ENCODE measurements at places on chromosomes 5 and 9.

DNA sequence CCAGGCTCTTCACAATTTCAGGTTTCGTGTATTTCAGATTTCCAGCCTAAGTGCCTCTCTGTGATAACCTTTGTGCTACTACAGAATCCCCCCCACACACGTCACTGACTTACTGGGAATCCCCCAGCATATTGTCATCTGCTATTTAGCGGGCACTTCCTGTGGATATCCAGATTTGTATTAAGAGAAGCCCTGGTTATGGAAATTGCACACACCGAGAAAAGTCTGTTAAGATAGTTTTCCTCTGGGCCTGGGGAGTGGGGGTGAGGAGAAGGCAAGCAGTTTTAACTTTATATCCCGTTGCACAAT, 269.9 kb downstream of the MED10 start:
- DNase-seq = no peak

DNA sequence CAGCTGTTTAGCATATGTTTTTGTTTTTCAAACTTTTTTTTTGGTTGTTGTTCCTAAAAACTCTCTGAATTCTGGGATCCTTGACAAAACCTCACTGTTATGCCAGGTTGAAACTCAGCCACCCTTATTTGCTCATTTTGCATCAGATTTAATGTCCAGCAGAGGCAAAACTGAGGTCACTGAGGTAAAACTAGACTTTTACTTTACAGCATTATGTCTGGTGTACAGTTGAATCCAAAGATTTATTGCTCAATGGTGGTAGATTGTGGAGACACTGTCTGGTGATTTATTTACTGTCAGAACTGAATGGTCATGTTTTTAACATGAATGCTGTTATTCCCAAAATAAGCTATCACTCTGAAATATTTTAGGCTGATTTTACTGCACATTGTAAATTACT, 87.9 kb downstream of the FBXL7 start:
- DNase-seq = no peak

DNA sequence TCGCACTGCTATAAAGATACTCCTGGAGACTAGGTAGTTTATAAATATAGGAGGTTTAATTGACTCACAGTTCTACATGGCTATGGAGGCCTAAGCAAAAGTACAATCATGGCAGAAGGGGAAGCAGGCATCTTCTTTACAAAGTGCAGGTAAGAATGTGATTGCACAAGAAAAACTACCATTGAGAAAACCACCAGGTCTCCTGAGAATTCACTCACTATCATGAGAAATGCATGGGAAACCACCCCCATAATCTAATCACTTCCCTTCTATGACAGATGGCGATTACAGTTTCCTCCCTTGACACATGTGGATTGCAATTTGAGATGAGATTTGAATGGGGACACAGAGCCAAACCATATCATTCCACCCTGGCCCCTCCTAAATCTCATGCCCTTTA, 121.2 kb upstream of the ST8SIA4 start:
- no peak for DNase-seq

- no peak for DNase-seq
Measured at GRCh38 chr5:120538149-120538548, 74.0 kb downstream of the PRR16 start.

GRCh38 chr9:12719431-12719830, 26.2 kb downstream of the TYRP1 start:
- no peak for DNase-seq

DNA sequence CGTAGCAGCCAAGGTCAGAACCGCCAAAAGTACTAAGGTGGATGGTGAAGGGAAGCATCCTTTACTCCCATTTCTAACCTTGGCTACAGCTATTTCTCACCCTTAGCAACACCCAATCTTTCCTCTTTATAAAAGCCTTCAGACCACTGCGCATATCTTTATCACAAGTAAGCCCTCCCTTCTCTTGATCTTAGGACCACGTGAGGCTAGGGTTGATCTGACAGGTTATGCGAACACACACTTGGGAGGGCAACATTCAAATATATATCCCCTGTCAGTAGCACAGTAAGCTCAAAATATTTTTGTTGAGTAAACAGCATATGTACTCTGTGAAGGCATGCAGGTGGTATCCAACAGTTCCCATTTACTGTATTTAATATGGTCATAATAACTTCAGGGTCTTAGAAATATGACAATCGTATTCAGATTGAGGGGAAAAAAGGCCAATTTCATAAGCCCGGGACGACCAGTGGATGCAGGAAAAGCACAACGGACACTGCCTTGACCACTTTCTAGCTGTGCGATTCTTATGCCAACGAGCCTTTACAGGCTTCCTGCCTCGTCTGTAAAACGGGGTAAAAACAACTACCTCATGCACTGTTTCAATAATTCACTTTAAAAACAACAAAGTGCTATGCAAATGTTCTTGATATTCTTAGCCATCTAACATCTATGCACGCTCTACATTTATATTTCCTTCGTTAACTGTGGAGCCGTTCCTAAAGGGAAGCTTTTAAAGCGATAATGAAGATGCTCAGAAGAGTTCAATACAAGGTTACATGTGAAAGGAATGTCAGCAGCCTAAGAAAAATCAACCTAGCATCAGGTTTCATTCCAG, 1.3 kb downstream of the ARSB start:
- DNase-seq = no peak

GRCh38 chr9:126934441-126934840, 19.9 kb downstream of the RALGPS1 start:
- DNase-seq = no peak

DNA sequence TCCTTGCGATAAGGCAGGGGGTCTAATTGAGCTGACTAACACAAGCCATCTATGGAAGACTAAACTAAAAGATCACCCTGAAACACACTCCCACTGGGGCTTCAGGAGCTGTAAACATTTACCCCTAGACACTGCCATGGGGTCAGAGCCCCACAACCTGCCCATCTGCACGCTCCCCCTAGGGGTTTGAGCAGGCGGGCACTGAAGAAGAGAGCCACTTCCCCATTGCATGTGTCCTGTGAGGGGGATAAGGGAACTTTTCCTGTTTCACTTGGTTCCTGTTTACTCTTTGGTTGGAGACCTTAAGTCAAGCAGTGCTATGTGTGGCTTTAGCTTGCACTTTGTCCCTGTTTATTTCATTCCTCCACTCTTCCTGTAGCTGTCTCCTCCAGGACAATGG, 1929.5 kb upstream of the CDH9 start:
- no peak for DNase-seq

- no peak for DNase-seq
Measured at GRCh38 chr9:125119643-125120286, 23.6 kb downstream of the SCAI start.

- DNase-seq = no peak
Measured at GRCh38 chr5:127754259-127754658, 51.1 kb downstream of the CCDC192 start.

DNA sequence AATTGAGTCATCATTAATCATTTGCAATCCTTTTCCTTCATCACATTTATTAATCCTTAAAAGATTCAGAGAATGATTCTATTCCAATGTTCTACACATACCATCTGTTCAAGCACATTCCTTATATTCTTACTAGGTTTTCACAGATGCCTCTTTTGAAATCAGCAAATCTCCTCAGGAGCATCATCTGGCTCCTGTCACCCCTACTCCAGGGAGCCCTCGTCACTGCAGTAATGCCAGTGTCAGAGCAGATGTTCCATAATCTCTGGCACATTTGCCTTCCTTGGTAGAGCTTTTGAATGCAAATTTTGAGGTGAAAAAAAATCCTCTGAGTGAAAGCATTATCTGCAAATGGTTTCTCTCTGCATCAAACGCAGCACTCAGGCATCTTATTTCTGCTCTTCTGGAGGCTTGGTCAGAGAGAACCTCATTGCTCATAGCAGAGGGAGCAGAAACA, 7.6 kb upstream of the KCNV2 start:
- DNase-seq = no peak

- DNase-seq = no peak
Measured at GRCh38 chr9:90956026-90956810, 154.6 kb downstream of the SYK start.

DNA sequence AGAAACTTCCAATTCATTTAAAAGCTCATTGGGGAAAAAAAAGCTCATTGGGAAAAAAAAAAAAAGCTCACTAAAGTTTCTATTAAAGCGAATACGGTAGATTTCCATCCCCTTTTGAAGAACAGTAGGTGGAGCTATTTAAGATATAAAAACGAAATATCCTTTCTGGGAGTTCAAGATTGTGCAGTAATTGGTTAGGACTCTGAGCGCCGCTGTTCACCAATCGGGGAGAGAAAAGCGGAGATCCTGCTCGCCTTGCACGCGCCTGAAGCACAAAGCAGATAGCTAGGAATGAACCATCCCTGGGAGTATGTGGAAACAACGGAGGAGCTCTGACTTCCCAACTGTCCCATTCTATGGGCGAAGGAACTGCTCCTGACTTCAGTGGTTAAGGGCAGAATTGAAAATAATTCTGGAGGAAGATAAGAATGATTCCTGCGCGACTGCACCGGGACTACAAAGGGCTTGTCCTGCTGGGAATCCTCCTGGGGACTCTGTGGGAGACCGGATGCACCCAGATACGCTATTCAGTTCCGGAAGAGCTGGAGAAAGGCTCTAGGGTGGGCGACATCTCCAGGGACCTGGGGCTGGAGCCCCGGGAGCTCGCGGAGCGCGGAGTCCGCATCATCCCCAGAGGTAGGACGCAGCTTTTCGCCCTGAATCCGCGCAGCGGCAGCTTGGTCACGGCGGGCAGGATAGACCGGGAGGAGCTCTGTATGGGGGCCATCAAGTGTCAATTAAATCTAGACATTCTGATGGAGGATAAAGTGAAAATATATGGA, at the start of gene PCDHGA12:
Gene PCDHGA12, plus strand, starts transcription at position 176 of the 782 bp plus-strand sequence. Its CDS starts 253 bp downstream, at position 429.
- DNase-seq = no peak

DNA sequence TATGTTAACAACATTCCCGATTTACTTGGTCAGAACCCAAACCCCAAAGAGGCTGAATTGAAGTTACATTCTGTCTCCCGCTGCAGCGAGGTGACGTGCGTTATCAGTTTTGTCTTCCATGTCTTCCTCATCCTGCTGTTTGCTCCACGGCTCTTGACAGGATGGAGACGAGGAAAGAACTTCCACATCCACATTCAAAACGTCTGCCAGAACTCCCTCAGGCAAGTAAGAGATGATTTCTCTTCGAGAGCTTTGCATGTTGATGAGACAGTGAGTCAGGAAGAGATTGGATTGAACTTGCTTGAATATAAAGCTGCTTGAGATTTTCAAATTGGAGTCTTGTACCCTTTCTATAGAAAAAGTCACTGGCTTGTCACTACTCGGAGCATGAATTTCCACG, 242.6 kb downstream of the AUH start:
- no peak for DNase-seq

DNA sequence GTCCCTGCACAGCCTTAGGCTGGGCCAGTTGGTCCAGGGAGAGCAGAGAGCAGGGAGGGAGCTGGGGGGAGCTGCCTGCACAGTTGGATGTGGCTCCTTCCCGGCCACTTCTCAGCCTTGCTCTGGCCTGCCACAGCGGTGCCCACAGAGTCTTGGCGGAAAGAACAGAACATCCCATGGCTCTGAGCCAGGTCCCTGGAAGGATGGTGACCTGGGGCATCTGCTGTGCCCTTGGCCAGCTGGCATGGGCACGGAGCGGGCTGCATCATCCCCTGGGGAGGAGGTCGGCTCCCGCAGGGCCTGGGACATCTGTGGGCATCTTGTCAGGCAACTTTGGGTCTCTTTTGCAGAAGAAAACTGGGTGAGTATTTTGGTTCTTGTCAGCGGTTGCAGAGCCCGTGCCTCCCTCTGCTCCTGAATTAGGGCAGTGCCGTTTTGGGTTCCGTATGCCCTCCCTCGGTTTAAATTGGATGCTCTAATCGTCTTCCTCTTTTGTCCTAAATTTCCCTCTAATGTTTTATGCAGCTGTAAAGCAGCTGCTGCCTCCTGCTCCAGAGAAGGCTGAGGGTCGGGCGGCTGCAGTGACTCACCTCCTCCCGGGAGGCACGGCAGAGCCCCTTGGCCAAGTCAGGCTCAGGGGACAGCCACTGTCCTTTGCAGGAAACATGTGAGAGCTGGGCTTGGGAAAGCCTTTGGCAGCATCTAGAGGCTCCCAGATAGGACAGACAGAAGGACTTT, 10.5 kb upstream of the NACC2 start:
- no peak for DNase-seq

DNA sequence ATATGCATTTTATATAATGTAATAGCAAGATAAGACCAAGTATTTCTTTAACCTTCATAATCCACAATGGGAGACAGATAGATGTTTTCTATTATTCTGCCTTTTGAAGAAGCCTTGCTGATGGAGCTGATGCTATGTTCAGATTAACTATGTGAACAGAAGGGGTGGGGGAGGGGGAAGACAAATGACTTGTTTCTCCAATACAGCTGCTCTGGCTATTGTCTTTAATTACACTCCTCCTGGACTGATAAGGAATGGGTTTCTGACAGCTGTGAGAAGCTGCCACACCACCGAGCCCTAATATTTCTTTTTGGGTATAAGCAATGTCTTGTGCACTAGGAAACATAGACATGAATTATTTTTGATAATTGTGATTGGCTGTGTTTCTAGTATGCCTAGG, 62.0 kb downstream of the CAVIN4 start:
- no peak for DNase-seq

DNA sequence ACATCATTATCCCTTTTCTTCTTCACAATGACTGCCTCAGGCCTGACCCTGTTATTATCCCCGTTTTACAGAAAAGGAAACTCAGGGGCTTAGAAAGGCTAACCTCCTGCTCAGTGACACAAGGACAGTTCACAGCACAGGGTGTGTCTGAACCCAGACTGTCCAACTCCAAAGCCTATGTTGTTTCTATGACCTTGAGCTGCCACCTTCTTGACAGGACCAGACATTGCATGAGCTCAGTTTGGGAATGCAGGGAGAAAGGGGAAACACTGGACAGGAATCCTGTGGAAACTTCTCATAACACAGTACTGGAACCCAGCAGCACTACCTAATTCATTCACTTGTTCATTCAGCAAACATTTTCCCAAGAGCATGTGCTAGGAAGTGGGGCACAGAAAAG, 472.8 kb downstream of the CDK5RAP2 start:
- no peak for DNase-seq

DNA sequence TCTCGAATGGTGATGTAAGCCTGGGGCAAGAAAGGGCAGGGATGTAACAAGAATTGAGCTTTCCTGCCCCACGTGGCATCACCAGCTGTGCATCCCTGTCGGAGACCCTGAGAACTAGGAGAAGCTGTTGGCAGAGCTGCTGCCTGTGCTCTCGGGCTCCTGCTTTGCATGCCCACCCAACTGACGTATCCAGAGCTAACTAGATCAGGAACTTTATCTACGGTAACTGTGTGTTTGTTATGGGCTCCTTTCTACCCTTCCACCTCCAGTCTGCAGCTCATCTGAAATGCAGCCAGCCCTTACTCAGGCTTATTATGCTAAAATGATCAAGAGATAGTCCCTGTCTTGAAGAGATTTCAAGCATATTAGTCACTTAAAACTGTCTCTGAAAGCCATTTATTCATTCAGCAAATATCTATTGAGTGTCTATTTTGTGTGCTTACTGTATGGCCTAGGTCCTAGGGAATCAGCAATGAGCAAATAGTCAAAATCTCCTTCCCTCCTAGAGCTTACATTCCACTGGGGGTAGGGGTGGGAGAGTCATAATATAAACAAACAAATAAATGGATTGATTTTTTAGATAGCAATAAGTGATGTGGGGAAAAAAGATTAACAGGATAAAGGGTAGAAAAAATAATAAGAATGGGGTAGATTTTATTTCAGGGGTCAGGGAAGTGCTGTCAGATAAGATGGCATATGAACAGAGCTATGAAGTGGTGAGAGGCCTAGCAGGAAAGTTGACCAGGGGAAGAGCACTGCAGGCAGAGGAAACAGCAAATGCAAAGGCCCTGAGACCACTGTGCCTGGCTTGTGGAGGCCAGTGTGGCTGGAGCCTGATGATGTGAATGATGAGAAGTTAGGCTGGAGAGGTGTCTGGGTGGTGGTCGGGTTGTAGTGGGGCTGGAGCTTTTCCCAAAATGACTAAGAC, 118.2 kb downstream of the GALNT10 start:
- DNase-seq = no peak

Data from activated CD8-positive, alpha-beta memory T cell treated with anti-CD3 and anti-CD28 coated beads for 1 hour (primary cell).